ENCODE measurements at places on chromosomes 4 and X.

DNA sequence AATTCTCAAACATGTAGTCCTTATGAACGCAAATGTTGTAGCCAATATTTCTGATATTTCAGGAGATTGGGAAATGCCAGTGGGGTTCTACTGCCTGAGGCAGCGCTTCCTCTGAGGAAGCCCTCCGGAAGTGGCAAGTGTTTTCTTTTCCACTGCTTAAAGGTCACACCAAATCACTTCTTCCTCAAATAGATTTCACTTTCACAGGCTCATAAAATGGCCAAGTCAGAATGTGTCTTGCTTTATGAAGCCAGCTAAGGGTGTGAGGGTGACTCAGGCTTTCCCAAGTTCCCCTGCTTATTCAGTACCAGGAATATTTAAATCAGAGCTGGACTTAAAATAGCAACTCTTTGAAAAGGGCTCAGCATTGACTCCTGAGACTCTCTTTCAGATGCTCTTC, 514.2 kb upstream of the DIPK2B start:
- peak; percentile 17 for ATAC-seq

- no peak for ATAC-seq
Measured at GRCh38 chr4:151198748-151199147, 78.2 kb upstream of the PRSS48 start.

GRCh38 chr4:57116245-57116644, 6.1 kb upstream of the IGFBP7 start:
- ATAC-seq = no peak

- ATAC-seq = peak; percentile 73
Measured at GRCh38 chr4:10003666-10004065, 17.6 kb downstream of the SLC2A9 start.

GRCh38 chr4:80367737-80368136, 32.2 kb downstream of the CFAP299 start:
- ATAC-seq = no peak

DNA sequence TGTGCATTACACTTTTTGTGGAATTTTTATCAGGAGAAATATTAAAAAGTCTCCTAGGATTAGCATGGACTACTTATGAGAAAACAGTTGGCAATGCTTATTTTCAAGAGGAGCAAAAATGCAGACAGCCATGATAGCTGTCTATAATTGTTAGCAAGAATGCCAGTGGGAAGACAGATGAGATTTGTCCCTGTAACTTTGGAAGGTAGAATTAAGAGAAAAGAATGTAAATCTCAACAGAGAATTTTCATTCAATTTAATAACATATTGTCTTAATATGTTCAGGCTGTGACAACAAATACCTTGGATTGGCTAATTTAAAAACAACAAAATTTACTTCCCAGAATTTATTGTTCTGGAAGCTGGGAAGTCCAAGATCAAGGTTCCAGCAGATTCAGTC, 349.2 kb downstream of the IQCM start:
- no peak for ATAC-seq

GRCh38 chr4:150072906-150073714, 5.1 kb upstream of the DCLK2 start:
- no peak for ATAC-seq

- ATAC-seq = no peak
Measured at GRCh38 chrX:40078489-40079227, 19.1 kb downstream of the BCOR start.

DNA sequence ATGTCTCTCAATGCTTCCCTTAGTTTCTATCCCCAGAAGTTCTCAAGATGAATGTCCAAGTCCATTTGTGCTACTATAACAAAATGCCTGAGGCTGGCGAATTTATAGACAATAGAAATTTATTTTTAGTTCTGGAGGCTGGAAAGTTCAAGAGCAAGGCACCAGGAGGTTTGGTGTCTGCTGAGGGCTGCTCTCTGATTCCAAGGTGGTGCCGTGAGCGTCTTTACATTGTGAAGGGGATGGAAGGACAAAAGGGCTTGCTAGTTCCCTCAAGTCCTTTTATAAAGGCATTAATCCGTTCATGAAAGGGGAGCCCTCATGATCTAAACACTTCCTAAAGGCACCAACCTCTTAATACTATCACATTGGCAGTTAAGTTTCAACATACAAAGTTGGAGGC, 12.3 kb downstream of the TRIM2 start:
- no peak for ATAC-seq

GRCh38 chr4:148171596-148171995, 270.6 kb downstream of the NR3C2 start:
- ATAC-seq = no peak

DNA sequence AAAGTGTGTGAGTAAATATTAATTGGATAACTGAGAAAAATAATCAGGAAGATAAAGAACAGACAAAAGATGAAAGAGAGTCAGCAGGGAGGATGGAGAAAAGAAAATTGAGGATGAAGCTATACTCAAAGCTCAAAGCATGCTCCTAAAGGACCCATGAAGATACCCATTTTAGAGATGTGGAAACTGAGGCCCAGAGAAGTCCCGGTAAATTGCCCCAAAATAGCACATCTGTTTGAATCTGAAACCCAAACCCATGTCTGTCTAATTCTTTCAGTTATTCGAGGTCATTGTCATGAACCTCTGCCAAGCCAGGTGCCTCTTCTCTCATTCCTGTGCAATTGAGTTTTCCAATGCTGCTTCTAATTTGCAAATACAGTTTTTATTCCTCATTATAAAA, 29.6 kb upstream of the MSX1 start:
- no peak for ATAC-seq

- ATAC-seq = no peak
Measured at GRCh38 chr4:147533331-147533730, 52.4 kb downstream of the EDNRA start.

- ATAC-seq = no peak
Measured at GRCh38 chr4:102730968-102731533, 29.7 kb downstream of the MANBA start.

DNA sequence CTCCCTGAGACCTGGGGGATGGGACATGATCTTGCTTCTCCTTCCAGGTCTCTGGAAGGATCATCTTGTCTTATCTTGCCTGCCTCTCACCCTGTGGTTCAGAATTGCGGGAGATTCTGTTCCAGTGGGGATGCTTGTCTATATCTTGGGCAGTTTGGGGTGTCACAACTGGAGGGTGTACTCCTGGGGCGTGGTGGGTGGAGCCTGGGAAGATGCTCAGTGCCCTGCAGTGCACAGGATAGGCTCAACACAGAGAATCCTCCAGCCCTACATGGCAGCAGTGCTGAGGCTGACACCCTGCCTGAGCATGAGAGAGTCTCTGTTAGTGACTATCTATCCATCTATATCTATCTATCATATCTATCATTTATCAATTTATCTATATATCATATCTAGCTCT, 7.7 kb downstream of the P2RY8 start:
- ATAC-seq = no peak

- ATAC-seq = no peak
Measured at GRCh38 chrX:83845397-83845796, 15.5 kb upstream of the CYLC1 start.

DNA sequence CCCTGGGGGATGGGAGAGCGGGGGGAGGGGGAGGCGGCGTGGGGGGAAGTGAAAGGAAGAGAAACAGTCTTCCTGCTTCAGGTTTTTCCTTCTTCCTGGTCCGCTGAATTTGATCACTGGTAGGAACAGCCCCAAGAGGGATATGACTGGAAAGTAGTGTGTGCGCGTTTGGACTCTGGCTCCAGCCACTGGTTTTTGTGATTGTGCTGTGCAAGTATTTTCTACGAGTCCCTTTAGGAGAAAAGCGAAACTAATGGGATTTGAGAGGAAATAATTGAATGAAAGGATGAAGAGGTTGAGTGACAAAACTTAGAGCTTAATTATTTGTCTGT, 836 bp downstream of the PRRG1 start:
- ATAC-seq = no peak

DNA sequence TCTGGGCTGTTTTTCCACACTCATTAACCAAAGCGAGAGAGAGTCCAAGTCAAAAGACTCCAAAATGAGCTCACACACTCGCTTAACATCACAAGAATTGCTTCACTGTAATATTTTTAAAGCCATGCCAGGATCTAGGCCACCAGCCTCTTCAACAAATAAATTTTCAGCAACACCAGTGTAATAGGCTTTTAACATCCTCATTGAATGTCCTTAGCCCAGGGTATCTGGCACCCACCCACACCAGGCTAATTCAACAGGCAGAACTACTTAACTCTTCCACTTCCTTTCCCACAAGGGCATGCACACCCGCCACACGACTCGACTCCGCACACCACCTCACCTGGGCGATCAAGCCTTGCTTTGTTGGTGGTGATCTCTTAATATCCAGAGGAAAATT, 34.2 kb downstream of the FAT1 start:
- ATAC-seq = no peak

DNA sequence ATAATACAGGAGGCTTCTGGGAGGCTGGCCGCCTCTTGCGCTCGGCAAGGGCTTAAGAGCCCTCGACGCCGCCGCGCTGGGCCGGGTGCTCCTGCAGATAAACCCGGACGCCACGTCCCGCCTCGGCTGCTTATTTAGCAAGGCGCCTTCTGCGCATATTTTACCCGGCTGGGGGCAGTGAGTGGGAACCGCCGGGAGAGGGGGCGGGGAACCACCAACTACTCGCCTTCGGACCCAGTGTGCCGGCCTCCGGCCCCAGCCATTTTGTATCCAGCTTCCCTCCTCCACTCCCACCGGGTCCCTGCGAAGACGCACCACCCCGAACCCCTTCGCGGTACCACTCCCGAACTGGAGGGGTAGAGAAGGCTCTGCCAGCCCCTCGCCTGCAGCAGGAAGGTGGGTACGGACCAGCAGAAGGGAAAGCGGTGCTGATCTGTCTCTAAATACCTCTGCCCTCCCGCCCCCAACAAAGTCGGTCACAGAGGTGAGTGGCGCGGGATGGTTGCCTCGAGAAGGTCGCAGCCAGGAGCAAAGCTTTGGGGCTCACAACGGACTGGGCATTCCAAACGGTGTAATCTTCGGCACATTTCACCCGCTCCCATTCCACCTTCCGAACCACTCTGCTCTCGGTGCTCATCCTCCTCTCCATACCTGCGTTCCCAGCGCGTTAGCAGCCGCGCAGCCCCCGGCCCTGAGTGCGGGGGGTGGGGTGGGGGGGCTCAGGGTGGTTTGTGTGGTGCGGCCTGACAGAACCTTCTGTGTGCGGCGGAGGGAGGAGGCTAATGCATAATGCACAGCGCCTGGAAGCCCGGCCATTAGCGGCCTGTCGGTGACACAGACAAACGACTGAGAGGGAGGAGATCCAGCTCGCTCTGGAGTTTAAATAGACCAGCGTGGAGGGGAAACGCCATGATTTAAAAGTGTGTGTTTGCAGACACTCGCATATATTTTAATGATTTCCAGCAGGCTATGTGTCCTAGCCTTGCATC, 4.9 kb upstream of the BCOR start:
- no peak for ATAC-seq

GRCh38 chr4:113809311-113809710, 47.8 kb upstream of the CAMK2D start:
- ATAC-seq = no peak

DNA sequence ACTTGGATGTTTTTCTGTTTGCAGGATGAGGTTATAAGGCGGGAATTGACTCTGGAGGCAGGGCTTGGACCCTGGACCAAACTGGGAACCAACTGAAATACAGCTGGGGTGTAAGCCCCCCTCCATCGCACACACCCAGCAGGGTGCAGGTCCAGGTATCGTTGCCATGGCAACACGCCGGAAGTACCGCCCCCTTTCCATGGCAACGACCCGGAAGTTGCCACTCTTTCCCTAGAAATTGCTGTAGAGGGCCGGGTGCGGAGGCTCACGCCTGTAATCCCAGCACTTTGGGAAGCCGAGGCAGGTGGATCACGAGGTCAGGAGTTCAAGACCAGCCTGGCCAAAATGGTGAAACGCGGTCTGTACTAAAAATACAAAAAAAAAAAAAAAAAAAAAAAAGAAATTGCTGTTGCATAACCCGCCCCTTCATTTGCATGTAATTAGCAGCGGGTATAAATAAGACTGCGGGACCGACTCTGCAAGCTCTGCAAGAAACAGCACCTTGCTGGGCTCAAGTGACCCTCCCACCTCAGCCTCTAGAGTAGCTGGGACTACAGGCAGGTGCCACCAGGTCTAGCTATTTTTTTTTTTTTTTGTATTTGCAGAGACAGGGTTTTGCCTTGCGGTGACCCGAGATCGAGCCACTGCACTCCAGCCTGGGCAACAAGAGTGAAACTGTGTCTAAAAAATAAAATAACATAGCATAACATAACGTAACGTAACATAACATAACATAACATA, 139.6 kb downstream of the CRLF2 start:
- no peak for ATAC-seq

DNA sequence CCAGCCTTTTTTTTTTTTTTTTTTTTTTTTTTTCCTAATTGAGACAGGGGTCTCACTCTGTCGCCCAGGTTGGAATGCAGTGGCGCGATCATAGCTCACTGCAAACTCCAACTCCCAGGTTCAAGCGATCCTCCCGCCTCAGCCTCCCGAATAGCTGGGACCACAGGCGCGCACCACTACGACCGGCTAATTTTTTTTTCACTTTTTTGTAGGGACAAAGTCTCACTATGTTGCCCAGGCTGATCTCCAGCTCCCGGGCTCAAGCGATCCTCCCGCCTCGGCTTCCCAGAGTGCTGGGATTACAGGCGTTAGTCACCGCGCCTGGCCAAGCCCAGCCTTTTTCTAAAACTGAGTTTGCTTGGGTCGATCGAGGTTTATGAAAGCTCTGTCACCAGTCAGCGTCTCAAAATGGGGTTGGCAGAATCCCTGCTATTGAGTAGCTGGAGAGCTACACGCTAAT, 1.3 kb upstream of the OTUD5 start:
- ATAC-seq = no peak

DNA sequence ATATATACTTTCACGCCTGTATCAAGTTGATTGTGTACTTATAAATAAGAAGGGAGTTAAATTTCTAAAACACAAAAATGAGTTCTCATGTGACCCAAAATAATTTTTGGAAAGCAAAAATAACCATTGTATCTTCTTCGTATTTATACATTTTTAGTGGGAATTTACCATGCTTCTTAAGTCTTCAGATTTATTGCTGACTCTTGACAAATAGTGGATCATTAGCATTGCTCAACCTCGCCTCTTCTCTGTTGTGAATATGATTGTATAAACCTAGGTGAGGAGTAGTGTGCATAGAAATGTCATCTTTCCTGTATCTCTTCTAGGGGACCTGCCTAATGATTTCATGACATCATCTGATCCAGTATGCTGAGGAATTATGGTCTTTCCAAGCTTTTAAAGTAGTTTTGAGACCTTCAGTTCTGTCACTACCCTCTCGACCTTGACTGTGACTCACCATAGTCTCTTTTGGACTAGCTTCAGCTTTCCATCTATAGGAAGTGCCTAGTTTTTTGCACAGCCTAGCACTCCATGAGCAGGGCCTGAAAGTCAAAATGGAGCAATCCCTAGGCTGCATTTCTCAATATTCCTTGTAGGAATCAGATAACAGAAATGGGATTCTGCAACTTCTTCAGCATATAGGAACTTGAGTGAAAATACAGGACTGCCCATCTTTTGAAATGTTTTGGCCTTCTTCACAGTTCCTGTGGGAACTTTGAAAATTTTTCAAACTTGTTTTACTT, 157.6 kb downstream of the ARX start:
- ATAC-seq = no peak

- no peak for ATAC-seq
Measured at GRCh38 chr4:145614233-145614610, 5.0 kb upstream of the MMAA start.
